ENCODE measurements at places on chromosomes 6 and 20.
A peak's percentile ranks its signal among the peaks of the same experiment; 100 is the strongest.

GRCh38 chr20:2742431-2742830, 49.9 kb downstream of the EBF4 start:
- no peak for DNase-seq

DNA sequence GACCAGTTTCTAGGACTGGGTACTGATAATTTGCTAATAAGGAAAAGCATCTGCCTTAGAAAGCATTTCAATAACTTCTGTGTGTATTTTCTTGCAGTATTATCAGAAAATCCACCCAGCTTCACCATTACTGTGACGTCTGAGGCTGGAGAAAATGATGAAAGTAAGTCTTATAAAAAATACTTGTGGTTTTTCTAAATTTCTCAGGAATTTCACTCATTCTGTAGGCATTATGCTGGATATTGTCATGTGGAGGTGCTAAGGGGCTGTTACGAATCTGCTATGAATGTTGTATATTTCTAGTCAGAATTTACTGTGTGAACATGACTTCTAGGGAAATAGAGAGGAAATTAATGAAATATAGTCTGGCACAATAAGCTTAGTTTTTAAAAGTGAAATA, 8.9 kb downstream of the RWDD1 start:
- no peak for DNase-seq

DNA sequence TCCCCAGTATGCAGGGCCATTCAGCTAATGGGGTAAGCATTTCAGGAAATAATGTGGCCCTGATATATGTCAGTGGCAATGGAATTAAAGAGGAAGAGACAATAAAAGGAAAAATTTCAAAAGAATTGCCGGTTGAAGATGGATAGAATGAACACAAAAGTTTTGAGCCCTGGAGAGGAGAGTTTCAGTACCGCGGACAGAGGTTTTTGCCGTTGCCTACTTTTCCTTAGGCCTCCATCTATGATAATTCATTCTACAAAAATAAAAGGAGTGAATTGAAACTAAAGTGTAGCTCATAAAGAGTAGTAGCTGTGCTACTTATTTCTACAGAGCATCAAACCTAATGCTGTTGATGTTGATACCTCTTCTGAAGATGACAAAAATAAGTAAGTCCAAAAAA, 140.7 kb downstream of the RNASET2 start:
- DNase-seq: no peak

DNA sequence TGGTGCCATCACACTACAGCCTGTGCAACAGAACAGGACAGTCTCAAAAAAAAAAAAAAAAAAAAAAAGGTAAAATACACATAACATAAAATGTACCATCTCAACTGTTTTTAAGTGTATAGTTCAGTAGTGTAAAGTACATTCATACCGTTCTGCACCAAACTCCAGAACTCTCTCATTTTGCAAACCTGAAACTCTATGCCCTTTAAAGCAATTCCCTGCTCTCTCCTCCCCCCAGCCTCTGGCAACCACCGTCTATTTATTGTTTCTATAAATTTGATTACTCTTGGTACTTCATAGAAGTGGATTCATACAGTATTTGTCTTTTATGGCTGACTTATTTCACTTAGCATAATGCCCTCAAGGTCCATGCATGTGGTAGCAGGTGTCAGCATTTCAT, 12.9 kb downstream of the RIPOR2 start:
- DNase-seq: no peak

GRCh38 chr6:109892451-109893435, 85.4 kb upstream of the GPR6 start:
- peak; percentile 56 for DNase-seq

DNA sequence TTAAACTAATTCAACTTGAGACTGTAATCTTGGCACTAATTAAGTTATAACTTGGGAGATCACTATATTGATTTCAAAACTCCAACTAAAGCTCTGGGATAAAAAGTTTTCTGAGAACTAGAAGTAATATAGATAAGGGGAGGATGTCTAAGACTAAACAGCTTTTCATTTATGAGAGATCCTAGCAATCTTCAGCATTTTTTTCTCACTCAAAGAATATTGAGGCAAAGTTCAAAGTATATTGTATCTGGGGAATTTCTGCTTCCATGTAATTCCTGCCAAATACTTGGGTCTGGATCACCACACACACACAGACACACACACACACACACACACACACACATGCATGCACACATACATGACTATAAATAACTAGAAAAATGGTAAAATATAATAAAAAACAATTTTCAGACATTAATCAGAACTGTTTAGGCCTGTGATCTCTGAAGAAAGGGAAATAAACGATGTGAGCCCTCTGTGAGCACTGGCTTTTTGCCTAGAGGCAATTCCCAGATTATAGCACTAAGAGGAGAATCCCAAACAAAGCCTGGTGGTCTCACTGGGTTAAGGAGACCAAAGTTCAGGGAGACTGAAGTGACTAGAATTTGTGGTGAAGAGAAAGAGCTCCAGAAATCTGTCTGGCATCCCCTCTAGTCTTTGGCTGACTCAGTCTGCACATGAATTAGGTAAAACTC, 92.8 kb downstream of the ADAT2 start:
- no peak for DNase-seq

DNA sequence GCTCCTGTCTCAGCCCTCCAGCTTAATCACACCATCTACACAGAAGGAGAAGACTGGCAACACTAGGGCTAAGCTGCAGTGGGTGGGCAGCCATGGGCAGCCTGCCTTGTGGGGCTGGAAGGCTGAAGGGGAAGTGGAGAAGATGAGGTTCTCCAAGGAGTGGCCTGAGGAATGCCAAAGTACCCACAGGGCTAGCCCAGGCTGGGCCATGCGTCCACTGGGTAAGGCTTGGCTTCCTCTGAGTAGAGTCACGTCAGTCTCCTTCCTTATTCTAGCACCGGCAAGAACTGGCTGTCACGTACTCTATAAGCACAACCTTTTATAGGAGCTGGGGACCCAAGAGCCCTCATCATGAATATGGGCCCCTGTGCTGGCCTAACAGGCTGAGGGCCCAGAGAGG, 110.6 kb upstream of the SIRPA start:
- DNase-seq: no peak
